ENCODE measurements at places on chromosomes 13 and 19. TPM values are rescaled to one million over a fixed set of nuclear protein-coding genes. Genes with fewer than 3 reads are reported as not detected.

Gene CPAMD8
- total RNA-seq, result 0.13 TPM

GRCh38 chr19:8355631-8356402 lies 8.1 kb upstream of the ANGPTL4 start:
- no peaks in the 10 kb centered on the region for H3K27me3 ChIP-seq
- H3K4me1 ChIP-seq, result no peaks in the 10 kb centered on the region
- H3K27ac ChIP-seq, result no peak overlapping the region
- H3K4me3 ChIP-seq, result no peak overlapping the region
- DNase-seq, result no peak
- no peaks in the 10 kb centered on the region for H3K36me3 ChIP-seq

DNA sequence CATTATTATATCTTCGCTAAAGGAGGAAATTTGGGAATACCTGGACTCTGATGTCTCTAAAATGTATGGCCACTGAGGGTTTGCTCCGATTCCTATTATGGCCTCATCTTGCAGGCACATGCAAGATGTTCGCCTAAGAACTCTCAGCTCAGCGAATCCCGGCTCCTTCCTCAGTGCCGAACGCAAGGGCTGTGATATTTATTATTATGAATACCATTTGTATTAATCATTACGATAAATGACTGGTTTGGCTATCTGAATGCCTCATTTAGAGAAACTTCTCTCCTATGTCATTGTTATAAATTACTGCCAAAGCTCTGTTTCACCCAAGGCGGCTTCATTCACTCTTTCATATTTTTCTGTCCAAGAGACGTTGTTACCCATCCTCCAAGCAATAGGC lies 369.7 kb upstream of the TSHZ3 start:
- H3K36me3 ChIP-seq, result no peaks in the 10 kb centered on the region
- no peaks in the 10 kb centered on the region for H3K27me3 ChIP-seq
- no peaks in the 10 kb centered on the region for H3K4me1 ChIP-seq
- H3K27ac ChIP-seq, result no peak overlapping the region

Gene GNG7
- 14.0 TPM for total RNA-seq

GRCh38 chr13:94481941-94482340 lies 2.5 kb upstream of the DCT start:
- no peaks in the 10 kb centered on the region for H3K4me1 ChIP-seq
- peaks cover 2% of the 10 kb centered on the region for H3K27me3 ChIP-seq
- no peak overlapping the region for H3K27ac ChIP-seq
- no peaks in the 10 kb centered on the region for H3K36me3 ChIP-seq
- DNase-seq, result no peak

Gene ZNF225
- 3.8 TPM for total RNA-seq

Gene GALP
- total RNA-seq, result not detected

DNA sequence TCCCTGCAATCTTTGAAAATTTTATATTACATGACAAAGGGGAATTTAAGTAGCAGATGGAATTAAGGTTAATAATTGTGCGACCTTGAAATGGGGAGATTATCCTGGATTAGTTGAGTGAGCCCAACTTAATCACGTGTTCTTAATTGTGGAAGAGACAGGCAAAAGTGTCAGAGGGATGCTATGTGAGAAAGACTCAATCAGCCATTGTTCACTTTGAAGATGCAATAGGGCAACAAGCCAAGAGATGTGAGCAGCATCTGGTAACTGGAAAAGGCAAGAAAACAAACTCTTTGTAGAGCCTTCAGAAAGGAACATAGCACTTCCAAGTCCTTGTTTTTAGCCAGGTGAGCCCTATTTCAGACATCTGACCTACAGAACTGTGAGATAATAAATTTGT lies 247.7 kb downstream of the SLITRK1 start:
- no peaks in the 10 kb centered on the region for H3K4me1 ChIP-seq
- H3K27me3 ChIP-seq, result no peaks in the 10 kb centered on the region
- H3K4me3 ChIP-seq, result no peak overlapping the region
- H3K27ac ChIP-seq, result no peak overlapping the region
- no peaks in the 10 kb centered on the region for H3K36me3 ChIP-seq
- no peak for DNase-seq

Gene APOC4
- total RNA-seq, result not detected

Gene GYS1
- total RNA-seq, result 40.2 TPM

GRCh38 chr13:19567820-19568534 lies 6.6 kb upstream of the TPTE2 start:
- H3K36me3 ChIP-seq, result no peaks in the 10 kb centered on the region
- peak overlapping the region; percentile 86 for H3K27ac ChIP-seq
- peak; percentile 67 for DNase-seq
- peaks cover 26% of the 10 kb centered on the region for H3K4me1 ChIP-seq
- H3K27me3 ChIP-seq, result no peaks in the 10 kb centered on the region
- H3K4me3 ChIP-seq, result peak overlapping the region; percentile 49

GRCh38 chr19:50427997-50428425 lies 4.7 kb upstream of the MYBPC2 start:
- no peak overlapping the region for H3K4me3 ChIP-seq
- H3K27ac ChIP-seq, result peak overlapping the region; percentile 24
- no peaks in the 10 kb centered on the region for H3K27me3 ChIP-seq
- H3K36me3 ChIP-seq, result peaks cover 10% of the 10 kb centered on the region

GRCh38 chr19:52028780-52029123 lies 573 bp upstream of the ZNF614 start:
- H3K4me3 ChIP-seq, result peak overlapping the region; percentile 87
- no peaks in the 10 kb centered on the region for H3K27me3 ChIP-seq
- no peaks in the 10 kb centered on the region for H3K4me1 ChIP-seq
- peaks cover 7% of the 10 kb centered on the region for H3K36me3 ChIP-seq
- DNase-seq, result no peak

GRCh38 chr19:29837448-29837981 lies 25.7 kb downstream of the CCNE1 start:
- peak; percentile 84 for DNase-seq
- H3K27ac ChIP-seq, result peak overlapping the region; percentile 74
- peaks cover 46% of the 10 kb centered on the region for H3K4me1 ChIP-seq
- H3K4me3 ChIP-seq, result peak overlapping the region; percentile 58
- H3K36me3 ChIP-seq, result no peaks in the 10 kb centered on the region
- H3K27me3 ChIP-seq, result no peaks in the 10 kb centered on the region

GRCh38 chr13:68888832-68889231 lies 1218.8 kb upstream of the ATXN8OS start:
- no peak for DNase-seq
- H3K4me1 ChIP-seq, result no peaks in the 10 kb centered on the region
- H3K36me3 ChIP-seq, result no peaks in the 10 kb centered on the region
- no peak overlapping the region for H3K4me3 ChIP-seq
- no peak overlapping the region for H3K27ac ChIP-seq

DNA sequence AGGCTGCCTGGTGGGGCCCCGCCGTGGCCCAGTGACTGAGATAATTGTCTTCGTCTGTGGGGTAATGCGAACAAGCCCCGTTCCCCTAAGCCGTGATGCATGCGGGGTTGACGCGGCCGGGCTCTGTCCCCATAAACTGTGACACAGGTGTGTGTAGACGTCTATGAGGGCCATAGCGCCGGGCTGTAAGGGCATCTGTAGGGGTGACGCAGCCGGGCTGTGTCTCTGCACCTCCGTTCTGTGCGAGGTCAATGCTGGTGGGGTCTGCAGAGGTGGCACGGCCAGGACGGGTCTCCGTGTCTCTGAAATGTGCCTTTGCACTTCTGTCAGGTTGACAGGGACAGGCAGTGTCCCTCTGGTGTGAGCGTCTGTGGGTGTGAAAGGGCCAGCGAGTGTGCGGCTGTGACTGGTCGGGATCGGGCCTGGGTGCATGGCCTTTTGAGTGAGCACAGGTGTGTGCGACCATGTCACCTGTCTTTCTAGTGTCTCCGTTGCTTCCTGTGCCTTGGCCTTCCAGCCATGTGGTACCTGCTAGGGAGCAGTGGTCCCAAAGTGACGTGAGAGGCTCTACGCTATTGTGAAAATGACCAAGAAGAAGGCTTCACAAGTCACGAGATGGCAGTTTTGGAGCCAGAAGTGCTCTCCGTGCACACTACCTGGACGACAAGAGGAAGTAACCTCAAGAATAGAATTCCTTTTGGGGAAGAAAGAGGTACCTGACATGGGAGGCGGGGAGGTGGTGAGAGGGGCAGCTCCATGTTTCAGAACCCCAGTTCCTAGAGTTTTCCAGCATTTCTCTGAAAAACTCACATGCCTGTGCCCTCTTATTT lies 16.4 kb upstream of the ZNF331 start:
- no peak for DNase-seq
- H3K36me3 ChIP-seq, result no peaks in the 10 kb centered on the region
- no peak overlapping the region for H3K27ac ChIP-seq

Gene CD37
- 256 TPM for total RNA-seq

- H3K36me3 ChIP-seq, result no peaks in the 10 kb centered on the region
- H3K27ac ChIP-seq, result no peak overlapping the region
- H3K4me1 ChIP-seq, result no peaks in the 10 kb centered on the region
- DNase-seq, result no peak
- H3K27me3 ChIP-seq, result no peaks in the 10 kb centered on the region
- H3K4me3 ChIP-seq, result no peak overlapping the region
These were observed 34.7 kb upstream of the SLITRK6 start for GRCh38 chr13:85833921-85834320.

Gene PSG11
- total RNA-seq, result not detected

GRCh38 chr13:26965952-26966700 lies 205.5 kb downstream of the USP12 start:
- no peaks in the 10 kb centered on the region for H3K36me3 ChIP-seq
- H3K4me3 ChIP-seq, result no peak overlapping the region
- no peaks in the 10 kb centered on the region for H3K4me1 ChIP-seq
- DNase-seq, result no peak
- H3K27me3 ChIP-seq, result no peaks in the 10 kb centered on the region

- H3K4me3 ChIP-seq, result no peak overlapping the region
- no peak overlapping the region for H3K27ac ChIP-seq
- H3K4me1 ChIP-seq, result no peaks in the 10 kb centered on the region
- DNase-seq, result no peak
- H3K36me3 ChIP-seq, result no peaks in the 10 kb centered on the region
- H3K27me3 ChIP-seq, result no peaks in the 10 kb centered on the region
These were observed 360.9 kb downstream of the SLITRK5 start for GRCh38 chr13:88031980-88032559.

Gene JSRP1
- 0.41 TPM for total RNA-seq

Gene ZNF439
- 1.2 TPM for total RNA-seq

DNA sequence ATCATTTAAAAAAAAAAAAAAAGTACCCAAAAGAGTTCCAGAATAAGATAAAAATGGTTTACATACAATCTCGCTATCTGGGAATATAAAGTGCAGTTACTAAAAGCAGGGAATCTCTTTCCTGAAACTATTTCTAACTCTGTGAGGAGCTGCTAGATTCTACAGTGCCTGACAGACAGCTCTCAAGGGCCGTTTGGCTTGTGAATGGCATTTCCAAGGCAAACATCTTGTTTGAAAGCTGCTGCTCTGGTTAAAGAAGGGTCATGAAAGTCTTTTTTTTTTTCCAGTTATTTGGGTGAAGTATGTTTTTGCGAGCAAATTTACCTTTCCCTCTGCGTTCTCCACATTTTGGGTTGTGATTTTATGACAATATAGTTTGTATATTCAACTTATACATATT lies 29.0 kb upstream of the CEACAM21 start:
- H3K4me1 ChIP-seq, result peaks cover 22% of the 10 kb centered on the region
- H3K27ac ChIP-seq, result no peak overlapping the region
- DNase-seq, result no peak

Gene ABCA7
- 49.5 TPM for total RNA-seq

GRCh38 chr13:98919566-98919965 lies 58.3 kb downstream of the DOCK9 start:
- H3K27me3 ChIP-seq, result no peaks in the 10 kb centered on the region
- no peak for DNase-seq
- H3K27ac ChIP-seq, result no peak overlapping the region
- H3K36me3 ChIP-seq, result no peaks in the 10 kb centered on the region
